ENCODE measurements at places on chromosomes 2 and 18.

GRCh38 chr2:25105336-25106085 is 62.9 kb downstream of the POMC start:
- no peak for DNase-seq

GRCh38 chr2:141133883-141134282 is 996.9 kb downstream of the LRP1B start:
- DNase-seq, result no peak

DNA sequence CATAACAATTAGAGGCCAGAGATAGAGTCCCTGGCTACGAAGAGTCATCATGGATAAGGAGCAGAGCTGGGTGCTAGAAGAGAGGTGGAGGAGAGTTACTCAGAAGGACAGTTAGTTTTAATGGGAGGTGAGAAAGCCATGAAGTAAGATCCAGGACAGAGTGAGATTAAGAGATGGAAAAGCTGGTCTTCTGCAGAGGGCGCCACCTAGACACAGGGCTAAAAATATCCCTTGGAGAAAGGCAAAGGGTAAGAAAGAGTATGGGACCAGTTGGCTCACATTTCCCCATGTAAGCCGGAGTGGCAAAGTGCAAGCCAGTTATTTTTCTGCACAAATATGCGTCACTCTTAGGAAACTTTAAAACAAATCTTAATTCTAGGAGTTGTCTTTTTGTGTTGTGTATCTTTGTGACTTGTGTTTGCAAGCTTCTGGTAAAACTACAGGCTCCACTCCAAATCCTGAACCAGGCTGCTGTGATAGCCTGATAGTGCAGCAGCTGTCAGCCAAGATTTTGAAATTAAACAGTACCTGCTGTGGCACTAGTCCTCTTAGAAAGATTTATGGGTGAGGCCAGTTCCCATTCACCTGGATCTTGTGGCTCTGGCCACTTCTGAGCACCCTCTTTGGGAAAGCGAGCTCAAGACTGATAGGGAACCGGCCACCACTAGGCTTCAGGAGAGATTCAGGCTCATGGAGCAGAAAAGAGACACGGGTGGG is 204.2 kb downstream of the TPGS2 start:
- DNase-seq, result no peak

GRCh38 chr18:35084494-35085449 is 43.6 kb downstream of the MAPRE2 start:
- no peak for DNase-seq

DNA sequence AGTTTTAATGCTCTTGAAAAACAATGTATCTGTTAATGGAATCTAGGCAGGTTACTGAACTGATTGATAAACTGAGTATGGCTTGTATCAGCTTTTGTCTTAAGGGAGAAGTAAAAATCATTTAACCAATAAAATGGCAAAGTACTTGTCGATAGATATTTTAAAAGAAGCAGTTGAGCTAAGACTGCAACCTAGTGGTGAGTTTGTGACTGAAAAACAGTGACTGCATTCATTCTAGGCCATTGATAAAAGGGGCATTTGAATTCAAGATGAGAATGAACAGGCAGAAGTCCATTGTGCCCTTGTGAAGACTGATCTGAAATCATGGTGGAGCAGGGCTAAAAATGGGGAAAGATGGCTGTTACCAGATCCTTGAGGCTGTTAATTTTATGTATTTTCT is 59.4 kb upstream of the MSTN start:
- no peak for DNase-seq

DNA sequence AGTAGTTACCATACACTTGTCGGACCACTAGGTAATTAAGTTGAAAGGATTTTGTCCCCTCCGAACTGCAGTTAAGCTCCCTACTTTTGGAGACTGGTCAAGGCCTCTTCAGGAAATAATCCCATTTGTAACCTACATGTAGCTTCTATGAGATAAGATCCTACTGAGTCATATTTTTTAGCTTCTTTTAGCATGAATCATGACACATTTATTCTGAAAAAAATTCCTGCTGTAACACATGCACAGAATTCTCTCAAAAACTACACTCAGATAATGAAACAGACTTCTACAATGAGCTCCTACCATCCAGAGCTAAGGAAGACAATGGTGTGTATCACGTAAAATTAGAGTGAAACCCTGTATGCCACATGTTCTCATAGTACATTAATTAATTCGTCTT is 100.7 kb upstream of the CCDC195 start:
- DNase-seq, result no peak

All from activated CD4-positive, alpha-beta T cell treated with anti-CD3 and anti-CD28 coated beads, Interleukin-2, amount 50 U/mL, for 4 hours (primary cell).